ENCODE measurements at places on chromosomes 2 and 18.

DNA sequence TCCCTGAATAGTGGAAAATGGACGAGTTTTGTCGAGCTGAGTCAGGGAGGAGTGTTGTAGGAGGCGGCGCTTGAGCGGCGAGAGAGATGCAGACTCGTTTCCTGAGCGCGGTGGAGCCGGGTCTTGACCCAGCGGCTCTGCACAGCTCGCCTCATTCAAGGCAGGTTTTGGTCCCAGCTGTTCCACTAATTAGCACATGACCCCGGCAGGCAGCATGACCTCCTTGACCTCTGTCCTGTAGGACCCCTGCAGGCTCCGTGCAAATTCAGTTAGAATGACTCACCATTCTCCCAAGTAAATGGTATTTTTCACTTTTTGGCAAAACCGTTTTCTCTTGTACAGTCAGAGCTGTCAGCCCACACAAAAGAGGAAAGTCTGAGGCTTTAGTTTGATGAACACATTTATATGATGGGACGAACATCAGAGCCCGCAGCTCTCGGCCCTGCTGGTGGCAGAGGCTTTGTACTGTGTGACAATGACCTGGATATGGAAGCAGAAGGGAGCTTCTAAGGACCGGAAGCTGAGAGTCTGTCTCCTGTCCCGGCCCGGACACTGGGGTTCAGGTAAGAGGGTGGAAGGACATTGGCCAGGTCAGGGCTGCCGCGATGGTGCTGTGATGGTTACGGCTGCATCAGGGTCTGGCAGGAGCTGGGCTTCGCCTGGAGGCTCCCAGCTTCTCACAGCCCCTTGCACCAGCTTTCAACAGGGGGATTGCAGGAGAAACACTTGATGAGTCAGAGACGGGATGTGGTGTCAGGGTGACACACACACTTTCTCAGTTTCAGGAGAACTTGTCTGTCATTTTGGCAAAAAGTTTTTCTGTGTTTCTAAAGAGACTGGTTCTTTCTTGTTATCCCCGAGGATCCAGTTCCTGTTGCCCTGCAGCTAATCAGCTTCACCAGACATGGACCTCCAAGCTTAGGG, 29.9 kb upstream of the ALKAL2 start:
- DNase-seq: peak; percentile 44
- peaks cover 24% of the 10 kb centered on the region for H3K4me1 ChIP-seq
- H3K27me3 ChIP-seq: peaks cover 6% of the 10 kb centered on the region
- H3K36me3 ChIP-seq: peaks cover 15% of the 10 kb centered on the region
- peak overlapping the region; percentile 11 for H3K4me3 ChIP-seq

DNA sequence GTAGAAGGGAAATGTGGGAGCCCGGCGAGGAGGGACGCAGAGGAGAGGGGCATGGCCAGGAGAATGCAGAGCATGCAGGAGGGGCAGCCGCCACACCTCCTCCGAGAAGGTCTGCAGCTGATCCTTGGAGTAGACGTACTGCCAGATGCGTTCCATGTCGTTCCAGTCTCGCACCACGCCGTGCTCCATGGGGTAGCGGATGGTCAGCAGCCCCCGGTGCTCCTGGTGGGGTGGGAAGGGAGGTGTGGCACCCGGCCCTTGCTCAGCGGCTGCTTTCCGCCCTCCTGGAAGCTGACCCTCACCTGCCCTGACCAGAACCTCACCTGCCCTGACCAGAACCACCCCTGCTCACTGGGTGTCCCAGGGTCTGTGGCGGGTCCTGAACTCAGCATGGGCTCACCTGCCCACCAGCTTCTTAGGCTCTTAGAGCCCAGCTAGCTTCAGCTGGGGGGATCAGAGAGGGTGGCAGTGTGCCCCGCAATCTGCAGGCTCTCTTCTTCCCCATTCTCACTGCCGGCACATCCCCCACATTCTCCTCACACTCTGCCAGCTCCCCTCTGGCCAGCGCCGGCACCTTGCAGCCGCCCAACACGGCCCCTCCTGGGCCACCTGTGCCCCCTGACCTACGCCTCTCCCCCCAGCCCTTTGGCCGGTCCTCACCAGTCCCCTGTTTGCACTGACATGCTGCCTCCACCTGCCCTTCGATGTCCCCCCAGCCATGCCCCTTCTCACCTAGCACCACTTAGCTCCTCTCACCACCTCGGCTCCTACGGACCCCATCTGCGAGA, 4.4 kb downstream of the ACTR1B start:
- no peak overlapping the region for H3K27ac ChIP-seq
- peaks cover 22% of the 10 kb centered on the region for H3K4me1 ChIP-seq
- peaks cover 10% of the 10 kb centered on the region for H3K36me3 ChIP-seq
- DNase-seq: no peak

GRCh38 chr2:142323206-142323605, 192.4 kb upstream of the LRP1B start:
- no peaks in the 10 kb centered on the region for H3K4me1 ChIP-seq
- H3K27me3 ChIP-seq: no peaks in the 10 kb centered on the region
- no peaks in the 10 kb centered on the region for H3K36me3 ChIP-seq
- no peak overlapping the region for H3K4me3 ChIP-seq

DNA sequence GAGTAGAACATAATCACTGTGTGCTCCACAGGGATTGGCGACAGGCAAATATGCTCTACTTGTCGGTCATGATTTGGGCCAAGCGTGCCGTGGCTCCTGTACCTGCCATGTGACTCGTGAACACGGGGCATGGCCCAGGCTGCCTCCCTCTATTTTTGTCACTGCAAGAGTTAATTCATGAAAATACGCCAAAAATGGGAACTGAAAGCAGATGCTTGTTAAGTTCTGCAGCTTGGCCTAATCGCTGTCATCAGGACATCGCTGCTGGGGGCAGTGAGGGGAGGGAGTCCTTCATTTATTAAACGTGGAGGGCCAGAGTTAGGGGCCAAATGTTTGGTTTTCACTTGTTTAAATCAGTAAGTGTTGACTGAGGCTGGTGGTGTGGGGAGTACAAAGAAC, 177.8 kb downstream of the BCL2 start:
- H3K36me3 ChIP-seq: peaks cover 4% of the 10 kb centered on the region
- peaks cover 5% of the 10 kb centered on the region for H3K27me3 ChIP-seq
- no peak overlapping the region for H3K27ac ChIP-seq
- peaks cover 31% of the 10 kb centered on the region for H3K4me1 ChIP-seq
- no peak overlapping the region for H3K4me3 ChIP-seq
- DNase-seq: no peak

- H3K4me3 ChIP-seq: peak overlapping the region; percentile 82
- DNase-seq: no peak
- peaks cover 6% of the 10 kb centered on the region for H3K4me1 ChIP-seq
- no peaks in the 10 kb centered on the region for H3K36me3 ChIP-seq
- peaks cover 2% of the 10 kb centered on the region for H3K27me3 ChIP-seq
- H3K27ac ChIP-seq: peak overlapping the region; percentile 1
Measured at GRCh38 chr18:46917803-46918600, 600 bp downstream of the KATNAL2 start.

GRCh38 chr2:31704561-31705212, 123.9 kb upstream of the SRD5A2 start:
- H3K27ac ChIP-seq: no peak overlapping the region
- no peak for DNase-seq
- no peaks in the 10 kb centered on the region for H3K4me1 ChIP-seq
- peaks cover 1% of the 10 kb centered on the region for H3K27me3 ChIP-seq

Data from glutamatergic neuron (in vitro differentiated cells).